ENCODE measurements at places on chromosomes 1 and 21.

DNA sequence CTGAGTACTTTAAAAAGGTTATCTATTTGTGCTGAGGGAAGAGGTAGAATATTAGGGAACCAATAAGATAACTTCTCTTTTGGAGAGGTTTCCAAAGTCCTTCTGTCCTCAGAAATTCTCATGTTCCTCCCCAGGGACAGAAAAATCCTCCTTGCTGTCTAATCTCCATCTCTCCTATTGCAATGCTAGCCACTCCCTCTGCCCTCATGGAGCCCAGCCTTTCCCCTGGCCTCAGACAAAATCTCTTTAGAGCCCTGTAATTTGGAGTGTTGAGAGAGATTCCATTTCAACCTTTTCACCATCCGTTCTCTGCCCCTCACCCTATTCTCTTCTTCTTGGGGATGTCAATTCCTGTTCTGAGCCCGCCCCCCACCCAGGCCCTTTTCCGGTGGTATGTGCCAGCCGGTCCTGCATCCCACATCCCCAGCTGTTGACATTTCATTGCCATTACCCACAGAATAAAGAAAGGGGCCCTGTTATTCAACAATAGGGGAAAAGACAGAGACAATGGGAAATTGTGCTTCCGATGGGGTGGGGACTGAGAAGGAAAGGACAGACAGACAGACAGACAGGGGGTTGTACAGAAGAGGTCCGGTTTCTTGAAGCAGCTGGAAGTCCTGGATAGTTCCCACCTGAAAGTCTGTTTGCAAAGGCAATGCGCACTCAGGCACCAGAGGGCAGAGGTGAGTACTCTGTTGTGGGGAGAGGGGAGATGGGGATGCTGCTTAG lies at the start of gene HAPLN2:
HAPLN2 (plus strand) TSS at position 563 of the 729 bp plus-strand sequence. CDS start 4,076 bp downstream, outside the sequence.
- DNase-seq: no peak

GRCh38 chr1:20956272-20956671 lies 169.2 kb upstream of the HP1BP3 start:
- DNase-seq: no peak

GRCh38 chr1:10918531-10918930 lies 93.9 kb upstream of the TARDBP start:
- DNase-seq: no peak

DNA sequence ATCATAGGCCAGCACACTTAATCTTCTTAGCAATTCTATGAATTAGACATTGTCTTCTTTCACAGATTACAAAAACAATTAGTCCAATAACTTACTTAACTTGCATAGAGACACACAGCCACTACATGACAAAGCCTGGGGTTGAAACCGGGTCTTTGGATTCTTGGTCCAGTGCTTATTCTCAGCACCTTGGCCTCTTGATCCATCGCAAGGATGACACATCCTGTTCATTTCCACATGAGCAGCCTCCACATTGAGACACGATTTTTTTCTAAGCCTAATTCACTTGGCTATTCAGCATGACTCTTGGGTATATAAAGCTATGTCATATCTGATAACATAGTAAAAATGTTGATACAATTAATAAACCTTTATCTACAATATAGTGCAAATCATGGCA lies 221.0 kb upstream of the FOXD3 start:
- DNase-seq: no peak

DNA sequence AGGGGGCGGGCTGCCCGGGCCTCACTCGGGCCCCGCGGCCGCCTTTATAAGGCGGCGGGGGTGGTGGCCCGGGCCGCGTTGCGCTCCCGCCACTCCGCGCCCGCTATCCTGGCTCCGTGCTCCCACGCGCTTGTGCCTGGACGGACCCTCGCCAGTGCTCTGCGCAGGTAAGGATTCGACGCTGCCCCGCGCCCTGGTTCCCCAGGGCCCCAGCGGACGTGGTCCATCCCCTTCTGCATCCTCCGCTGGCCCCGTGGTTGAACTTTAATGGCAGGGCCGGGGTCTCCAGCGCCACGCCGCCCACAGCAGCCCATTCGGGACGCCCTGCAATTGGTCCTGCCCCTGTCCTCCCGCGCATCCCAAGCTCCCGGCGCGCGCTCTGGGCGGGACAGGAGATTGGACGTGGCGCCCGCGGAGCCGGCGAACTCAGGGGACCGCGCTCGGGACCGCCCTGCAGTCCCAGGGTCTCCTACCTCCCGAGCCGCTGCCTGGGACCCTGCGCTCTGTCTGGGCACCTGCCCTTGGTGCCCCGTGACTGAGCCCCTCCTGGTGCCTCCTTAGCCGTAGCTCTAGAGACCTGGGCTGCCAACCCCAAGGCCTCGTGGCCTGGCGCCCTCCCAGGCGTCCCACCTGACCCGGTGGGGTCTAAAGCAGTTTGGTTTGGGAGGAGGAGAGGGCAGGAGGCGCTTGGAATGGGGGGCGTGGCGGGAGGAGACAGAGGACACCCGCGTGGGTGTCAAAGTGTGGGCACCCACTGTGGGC lies at the start of gene ALPL:
ALPL (plus strand) TSS at position 73 of the 762 bp plus-strand sequence. CDS start 44,659 bp downstream, outside the sequence.
- DNase-seq: no peak

DNA sequence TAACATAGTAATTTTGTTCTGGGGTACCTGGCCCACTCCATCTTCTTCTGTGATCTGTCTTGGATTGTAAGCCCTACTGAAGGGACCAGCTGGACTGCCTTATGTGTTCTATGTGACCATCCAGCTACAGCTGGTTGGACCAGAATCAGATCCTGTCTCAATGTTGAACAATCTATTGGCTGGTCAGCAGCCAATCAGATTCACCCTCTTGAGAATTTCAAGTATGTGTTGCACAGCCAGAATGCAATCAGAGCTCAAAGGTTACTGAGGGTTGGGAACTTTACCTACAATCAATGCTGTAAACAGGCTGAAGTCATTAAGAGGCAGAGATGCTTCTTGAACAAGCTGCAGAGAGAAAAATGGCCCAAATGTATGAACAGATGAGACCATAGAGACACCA lies 61.9 kb downstream of the KCNC4 start:
- no peak for DNase-seq

- DNase-seq: no peak
Observed at GRCh38 chr1:85451236-85451830, 13.6 kb downstream of the DDAH1 start.

DNA sequence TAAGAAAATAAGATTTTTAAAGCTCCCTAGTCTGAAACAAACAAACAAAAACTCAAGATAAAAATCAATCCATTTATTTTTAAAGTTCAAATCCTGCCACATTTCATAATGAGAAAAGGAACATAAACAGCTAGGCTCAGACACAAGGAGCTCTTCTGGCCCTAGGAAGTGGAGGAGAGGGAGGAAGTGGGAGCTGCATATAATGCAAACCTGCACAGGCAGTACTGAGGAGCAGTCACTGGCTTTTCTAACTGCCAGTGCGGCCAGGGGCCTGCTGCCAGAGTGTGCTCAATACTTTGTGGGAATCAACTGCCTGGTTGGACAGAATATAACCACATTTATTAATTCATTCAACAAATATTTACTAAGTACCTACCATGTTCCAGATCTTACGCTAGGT lies 139.8 kb upstream of the SPATA6 start:
- DNase-seq: no peak

GRCh38 chr1:248288391-248288790 lies 10.6 kb upstream of the OR2T33 start:
- no peak for DNase-seq

- peak; percentile 23 for DNase-seq
Observed at GRCh38 chr1:230977761-230978490, 735 bp downstream of the TTC13 start.

GRCh38 chr1:167710836-167711235 lies 10.9 kb upstream of the MPZL1 start:
- no peak for DNase-seq

- no peak for DNase-seq
Observed at GRCh38 chr1:43550598-43551246, 20.0 kb downstream of the PTPRF start.

DNA sequence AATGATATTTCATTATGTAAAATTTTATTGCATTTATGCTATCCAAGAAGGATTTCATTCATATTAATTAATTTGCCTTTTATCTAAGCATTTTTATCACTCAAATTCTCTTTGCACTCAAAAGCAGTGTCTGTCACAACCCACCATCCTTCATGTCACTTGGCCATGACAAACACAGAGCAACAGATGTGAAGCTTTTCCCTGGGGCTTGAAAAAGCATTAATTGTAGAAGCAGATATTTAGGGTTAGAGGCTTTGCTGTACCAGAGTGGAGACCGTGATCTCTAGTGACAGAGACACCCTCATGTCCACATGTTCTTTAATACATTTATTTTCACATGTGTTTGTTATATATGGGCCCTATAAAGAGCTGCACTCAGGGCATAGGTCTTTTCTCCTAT lies 230.5 kb downstream of the SPATA17 start:
- DNase-seq: no peak

DNA sequence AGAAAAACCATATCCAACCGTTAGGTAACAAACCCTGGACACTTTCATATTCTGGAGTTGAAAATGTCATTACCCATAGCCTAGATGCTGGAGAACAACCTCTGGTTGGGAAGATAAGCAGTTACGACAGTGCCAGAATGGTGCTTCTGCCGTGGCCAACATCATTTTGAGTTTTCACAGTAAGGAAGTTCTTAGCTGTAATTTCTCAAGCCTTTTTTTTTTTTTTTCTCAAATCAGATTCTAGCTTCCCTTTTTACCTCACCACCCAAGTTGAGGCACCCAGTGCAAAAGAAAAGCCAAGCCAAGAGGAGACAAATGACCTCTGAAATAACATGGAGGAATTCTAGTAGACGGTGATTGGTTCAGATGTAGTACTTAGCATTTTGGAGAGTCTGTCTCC lies 21.8 kb downstream of the PPT1 start:
- DNase-seq: no peak

DNA sequence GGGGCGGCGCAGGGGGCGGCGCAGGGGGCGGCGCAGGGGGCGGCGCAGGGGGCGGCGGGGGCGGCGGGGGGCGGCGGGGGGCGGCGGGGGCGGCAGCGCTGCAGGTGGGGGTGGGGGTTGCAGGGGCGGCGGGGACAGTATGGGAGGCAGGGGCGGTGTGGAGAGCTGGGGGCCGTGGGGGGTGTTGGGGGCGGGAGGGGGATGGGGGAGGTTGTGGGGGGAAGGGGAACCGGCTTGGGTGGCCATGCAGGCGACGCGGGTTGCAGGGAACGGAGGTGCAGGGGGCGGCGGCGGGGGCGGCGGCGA lies 13.0 kb upstream of the SLC19A1 start:
- DNase-seq: no peak

DNA sequence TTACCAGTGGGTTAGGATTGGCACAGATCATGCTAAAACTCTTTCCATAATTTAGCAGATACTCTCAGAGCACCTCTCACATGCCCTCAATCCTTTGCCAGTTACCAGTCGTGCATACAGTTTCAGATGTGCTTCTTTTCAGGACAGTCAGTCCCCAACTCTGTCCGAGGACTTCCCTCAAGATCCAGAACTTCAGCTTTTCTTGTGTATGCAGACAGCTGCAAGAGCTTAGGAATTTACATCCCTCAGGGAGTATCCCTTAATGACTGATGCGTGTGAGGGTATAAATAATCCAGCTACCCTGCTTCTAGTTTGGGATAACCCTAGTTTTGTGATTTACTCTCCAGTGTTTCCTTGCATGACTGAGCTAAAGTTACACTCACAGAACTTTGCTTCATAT lies 393.0 kb upstream of the PLXNA2 start:
- no peak for DNase-seq

DNA sequence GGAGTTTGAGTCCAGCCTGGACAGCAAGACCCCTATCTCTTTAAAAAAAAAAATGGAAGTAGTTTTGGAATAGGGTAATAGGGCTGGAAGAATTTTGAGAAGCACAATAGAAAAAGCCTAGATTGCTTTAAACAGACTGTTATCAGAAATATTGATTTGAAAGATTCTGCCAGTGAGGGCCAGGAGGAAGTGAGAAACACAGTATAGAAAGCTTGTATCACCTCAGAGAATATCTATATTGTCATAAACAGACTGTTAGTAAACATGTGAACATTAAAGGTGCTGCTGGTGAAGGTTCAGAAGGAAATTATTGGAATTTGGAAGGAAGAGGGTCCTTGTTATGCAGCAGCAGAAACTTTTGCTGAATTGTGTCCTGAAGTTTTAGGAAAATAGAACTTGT lies 24.8 kb upstream of the PSEN2 start:
- DNase-seq: no peak

DNA sequence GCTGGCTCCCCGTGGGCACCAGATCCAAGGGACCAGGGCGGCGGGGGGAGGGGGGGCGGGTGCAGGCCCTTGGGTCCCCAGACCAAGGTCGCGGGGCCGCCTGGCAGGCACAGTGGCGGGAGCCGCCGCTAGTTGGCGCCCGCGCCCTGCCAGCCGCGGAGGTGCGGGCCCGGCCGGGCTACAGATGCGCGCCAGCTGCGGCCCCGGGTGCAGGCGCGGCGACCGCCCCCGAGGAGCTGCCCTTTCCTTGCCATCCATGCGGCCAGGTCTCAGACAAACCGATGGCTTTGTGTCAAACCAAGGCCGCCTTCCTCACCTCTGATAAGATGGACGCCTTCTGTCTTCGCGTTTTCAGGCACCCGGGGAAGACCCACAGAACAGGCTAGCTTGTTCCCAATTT lies 2.2 kb upstream of the RUNX3 start:
- peak; percentile 28 for DNase-seq

All from DMS153 (cell line).